ENCODE measurements at places on chromosomes 6 and 20.

- DNase-seq, result no peak
Measured at GRCh38 chr6:36372088-36372487, 15.4 kb downstream of the ETV7 start.

- DNase-seq, result no peak
Measured at GRCh38 chr6:7156643-7157278, 49.0 kb downstream of the RREB1 start.

DNA sequence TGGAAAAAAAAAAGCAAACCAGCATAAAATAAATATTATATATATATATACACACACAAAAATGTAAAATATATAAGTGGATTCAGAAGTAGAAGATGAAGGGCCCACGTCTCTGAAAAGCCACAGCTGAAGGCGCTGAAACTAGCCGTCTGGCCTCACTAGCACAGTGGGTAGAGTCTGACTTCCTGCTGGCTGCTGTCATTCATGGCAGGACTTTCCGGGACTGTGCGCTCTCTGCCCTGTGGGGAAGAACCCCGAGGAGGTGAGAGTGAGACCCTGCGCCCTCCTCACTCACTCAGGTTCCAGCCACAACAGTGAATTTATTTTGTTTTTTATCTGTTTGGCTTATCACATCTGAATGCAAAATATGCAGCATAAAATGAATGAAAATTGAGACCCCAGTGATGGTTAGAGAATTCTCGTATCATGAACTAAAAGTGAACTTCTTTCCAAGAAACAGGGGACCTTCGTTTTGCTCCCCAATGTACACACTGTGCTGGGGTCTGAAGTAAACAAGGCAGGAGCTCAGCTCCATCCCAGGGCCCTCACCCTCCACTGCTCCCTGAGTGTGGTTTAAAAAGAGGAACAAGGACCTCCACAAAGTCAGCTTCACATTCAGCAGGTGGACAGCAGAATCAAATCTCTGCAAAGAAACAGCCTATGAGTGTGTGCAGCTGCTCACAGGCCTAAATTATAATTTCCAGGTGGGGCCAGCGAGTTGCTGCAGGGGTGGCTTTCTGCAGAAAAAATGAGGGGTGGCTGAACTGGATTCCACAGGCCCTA lies 1.3 kb upstream of the RAMACL start:
- DNase-seq, result no peak

GRCh38 chr6:75204217-75204958 lies 1.5 kb downstream of the COL12A1 start:
- DNase-seq, result peak; percentile 55

DNA sequence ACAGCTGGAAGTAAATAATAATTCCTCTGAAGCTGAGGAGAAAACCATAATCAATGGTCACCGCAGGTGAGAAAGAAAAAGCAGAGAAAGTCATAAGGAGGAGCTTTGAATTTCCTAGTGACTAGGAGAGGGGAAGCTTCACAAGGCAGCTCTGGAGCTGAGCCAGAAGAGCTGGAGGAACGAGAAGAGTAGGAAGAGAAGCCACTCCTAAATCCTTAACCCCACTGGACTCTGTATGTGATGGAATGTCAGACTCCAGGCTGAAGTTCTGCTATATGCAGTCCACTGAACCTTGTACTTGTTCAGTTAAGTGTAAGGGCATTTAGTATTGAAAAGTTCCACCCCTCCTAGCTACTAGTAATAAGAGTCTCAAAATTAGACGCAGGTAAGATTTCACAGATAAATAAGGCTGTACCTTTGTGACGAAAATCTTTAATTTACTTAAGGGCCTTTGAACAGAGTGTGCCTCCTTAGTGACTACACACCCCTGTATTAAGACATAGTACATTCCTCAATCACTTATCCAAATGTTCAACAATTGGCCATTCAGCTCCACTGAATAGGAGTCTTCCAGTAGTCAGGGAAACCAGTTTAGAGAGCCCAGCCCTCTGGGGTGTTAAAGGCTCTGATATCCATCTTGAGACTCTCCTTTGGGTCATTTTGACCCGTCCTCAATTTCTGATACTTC lies 71.4 kb upstream of the UFL1 start:
- DNase-seq, result no peak

DNA sequence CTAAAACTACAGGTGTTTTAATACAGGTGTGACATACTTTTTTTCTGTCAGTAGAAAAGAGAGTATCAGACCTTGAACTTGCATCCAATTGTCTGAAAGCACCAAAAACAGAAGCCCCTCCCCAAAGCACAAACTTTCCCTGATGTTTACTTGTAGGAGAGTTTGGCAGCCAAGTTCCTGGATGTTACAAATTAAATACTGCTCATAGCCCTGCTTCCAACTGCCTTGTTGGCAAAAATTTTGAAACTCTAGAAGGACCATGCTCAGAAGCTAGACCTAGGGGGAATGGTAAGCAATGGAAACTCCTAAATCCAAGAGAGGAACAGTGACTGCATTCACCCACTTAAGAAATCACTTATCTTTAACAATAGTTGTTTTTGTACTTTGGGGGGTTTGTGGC lies 17.0 kb upstream of the ARG1 start:
- no peak for DNase-seq

DNA sequence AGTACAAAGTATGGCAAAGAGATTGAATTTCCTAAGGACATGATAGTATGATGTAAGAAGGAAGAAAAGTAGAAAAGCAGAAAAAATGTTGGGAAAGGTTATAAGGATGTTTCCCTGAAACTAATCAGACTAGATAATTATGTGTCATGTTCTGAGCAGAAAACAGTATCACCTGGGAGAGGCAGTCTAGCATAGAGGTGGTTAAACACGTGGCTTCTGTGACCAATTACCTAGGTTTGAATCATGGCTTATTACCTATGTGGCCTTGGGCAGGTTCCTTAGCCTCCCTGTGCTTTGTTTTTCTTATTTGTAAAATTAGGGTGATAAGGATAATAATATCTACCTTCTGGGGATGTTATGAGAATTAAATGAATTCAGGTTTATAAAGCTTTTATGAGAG lies 38.0 kb downstream of the SCGN start:
- DNase-seq, result no peak

- peak; percentile 23 for DNase-seq
Measured at GRCh38 chr6:12992770-12993169, 276.2 kb downstream of the PHACTR1 start.

- DNase-seq, result no peak
Measured at GRCh38 chr20:33662172-33662571, at the start of gene C20orf144. Gene C20orf144, plus strand, starts transcription at chr20:33662327. Its CDS starts 19 bp downstream, at chr20:33662346.

DNA sequence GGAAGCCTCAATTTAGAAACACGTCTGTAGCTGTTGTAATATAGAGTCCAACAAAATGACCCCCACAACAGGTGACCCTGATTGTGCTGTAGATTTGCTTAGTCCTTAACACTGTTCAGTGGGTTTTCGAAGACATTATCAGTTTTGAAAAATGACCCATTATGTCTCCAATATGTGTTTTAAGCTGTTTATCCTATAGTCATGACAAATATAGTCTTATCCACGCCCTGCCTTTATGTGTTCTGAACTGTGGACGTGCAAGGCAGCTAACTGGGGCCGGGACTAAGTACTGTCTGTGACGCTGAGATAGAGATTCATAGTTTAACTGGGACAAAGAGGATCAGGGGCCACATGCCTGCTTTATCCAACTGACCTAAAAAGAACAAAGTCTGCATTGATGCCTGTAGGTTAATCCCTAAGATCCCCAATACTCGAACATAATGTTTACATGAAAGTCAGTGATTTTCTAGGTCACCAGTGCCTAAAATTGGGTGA lies 192.4 kb downstream of the CD83 start:
- no peak for DNase-seq

DNA sequence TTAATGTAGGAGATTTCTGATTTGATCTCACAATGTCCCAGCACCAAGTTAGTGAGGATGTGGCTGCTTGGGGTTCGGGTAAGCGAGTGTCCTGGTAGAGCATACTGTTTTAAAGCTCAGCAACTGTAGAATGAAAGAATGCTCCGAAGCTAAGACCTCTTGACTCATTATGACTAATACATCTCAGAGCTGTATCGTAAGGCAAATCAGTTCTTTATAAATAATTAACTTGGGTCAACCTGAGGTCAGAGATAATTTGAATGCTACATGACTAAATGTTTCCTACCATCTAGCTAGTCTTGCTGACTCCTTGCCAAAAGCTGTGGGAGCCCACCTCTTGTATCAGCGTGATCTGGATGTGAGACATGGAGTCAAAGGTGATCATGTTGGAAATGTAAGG lies 128.8 kb upstream of the PDE7B start:
- DNase-seq, result no peak

DNA sequence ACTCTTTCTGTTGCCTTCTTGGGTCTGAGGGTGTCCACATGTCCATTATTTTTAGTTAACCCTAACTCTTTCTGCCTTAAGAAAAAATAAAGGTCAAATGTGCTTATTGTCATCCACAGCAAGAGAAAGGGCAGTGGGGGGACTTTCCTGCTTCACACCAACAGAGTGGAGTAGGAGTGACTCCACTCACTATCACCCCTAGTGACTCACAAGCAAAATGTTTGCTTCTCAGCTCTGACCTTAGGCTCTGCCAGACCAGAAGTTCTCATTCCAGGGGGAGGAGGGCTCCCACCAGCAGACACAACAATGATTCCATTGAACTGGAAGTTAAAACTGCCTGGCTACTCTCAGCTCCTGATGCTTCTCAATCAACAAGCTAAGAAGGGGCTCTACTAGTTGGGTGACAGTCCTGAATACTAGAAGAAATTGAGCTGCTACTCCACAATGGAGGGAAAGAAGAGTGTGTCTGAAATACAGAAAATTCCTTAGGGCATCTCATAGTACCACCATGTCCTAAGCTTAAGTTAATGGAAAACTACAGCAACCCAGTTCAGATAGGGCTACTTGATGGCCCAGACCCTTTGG lies 83.9 kb upstream of the AFDN start:
- DNase-seq, result no peak

- no peak for DNase-seq
Measured at GRCh38 chr20:9919271-9920014, 80.6 kb upstream of the PAK5 start.

DNA sequence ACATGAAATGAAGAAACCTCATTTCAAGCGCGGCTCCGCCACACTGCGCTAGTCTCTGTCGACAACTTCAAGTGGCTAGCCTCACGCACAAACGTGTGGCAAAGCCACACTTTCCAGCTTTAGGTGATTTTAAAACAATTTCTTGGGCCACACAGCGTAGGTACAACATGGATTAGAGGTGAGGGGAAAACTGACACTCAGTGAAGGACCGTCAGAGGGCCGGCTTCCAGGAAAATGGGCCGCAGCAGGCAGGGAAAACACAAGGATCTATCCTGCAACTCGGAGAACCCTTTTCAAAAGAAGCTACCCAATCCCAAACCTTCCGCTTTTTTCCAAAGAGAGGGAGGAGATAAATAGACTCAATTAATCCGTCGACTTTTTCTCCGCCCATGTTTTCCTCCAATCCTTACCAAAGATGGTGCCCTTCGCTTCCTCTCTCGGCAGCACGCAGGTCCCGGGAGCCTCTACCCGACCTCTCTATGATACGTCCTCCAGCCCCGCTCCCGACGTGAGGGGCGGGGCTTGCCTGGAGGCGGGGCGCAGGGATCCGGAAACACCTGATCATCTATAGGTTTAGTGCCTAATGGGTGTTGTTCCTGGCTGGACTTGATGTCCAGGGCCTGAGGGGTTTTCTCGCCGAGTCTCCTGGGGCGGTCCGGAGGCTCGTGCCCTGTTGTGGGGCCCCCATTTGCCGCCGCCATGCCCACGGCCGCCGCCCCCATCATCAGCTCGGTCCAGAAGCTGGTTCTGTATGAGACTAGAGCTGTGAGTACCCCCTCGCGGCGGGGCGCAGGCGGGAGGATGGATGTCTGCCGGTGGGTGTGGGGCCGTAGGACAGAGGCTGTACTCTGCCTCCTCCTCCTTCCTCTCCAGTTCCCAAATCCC lies at the start of the genes AK9 and FIG4:
TSS of gene AK9 (minus strand) at position 466 of the 885 bp plus-strand sequence. CDS start 15,457 bp downstream, outside the sequence.
TSS of gene FIG4 (plus strand) at position 560 of the 885 bp plus-strand sequence. CDS start at position 700, 140 bp downstream.
- DNase-seq, result peak; percentile 100

DNA sequence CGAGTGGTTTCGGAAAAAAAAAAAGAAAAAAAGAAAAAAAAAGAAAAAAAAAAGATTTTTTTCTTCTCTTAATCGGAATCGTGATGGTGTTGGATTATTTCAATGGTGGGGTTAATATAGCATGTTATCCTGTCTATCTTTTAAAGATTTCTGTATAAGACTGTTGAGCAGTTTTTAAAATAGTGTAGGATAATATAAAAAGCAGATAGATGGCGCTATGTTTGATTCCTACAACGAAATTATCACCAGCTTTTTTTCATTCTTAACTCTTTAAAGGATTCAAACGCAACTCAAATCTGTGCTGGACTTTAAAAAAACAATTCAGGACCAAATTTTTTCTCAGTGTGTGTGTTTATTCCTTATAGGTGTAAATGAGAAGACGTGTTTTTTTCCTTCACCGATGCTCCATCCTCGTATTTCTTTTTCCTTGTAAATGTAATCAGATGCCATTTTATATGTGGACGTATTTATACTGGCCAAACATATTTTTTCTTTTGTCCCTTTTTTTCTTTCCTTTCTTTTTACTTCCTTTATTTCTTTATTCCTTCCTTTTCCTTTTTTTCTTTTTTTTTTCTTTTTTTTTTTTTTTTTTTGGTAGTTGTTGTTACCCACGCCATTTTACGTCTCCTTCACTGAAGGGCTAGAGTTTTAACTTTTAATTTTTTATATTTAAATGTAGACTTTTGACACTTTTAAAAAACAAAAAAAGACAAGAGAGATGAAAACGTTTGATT lies 3.6 kb downstream of the SOX4 start:
- DNase-seq, result peak; percentile 66

DNA sequence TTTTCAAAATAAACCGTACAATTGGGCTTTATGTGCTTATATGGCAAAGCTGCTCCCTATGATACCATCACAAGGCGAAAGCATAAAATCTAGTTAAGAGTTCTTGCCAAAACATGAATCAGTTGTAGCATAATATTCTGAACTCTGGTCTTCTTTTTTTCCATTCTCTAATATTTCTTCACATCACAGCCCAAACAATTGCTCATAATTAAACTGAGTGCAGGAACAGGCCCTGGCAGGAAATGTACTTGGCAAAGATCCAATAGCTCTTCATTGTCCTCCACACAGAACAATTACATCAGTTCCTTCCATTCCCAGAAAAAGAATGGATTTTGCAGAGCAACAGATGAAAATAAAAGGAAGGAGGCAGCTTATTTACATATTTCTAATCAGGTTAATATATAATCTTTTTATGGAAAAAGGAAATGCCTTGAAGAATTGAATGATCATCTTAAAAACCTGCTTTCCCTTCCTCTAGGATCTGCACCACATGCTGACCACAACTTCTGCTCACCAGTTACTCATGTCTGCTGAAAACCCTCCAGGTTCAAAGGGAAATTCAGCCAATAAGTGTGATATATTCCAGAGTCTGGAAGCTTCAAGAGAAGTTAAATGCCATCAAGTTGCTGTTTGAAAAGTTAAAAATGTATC lies 123.3 kb upstream of the COL21A1 start:
- DNase-seq, result peak; percentile 66

DNA sequence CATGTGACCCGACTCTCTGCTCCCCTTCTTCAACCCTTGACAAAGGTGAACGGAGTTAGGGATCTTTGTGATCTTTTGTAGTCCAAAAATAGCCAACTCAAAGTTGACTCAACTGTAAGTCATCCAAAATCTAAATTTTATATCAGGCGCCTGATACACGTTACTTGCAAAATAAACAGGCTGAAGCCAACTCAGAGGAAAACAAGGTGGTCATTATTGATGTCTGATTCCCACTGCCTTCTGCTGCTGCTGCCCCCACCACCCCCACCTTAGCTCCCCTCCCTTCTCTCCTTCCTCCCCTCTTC lies 13.2 kb upstream of the RNF8 start:
- DNase-seq, result no peak

- DNase-seq, result no peak
Measured at GRCh38 chr6:139587469-139587868, 213.0 kb upstream of the CITED2 start.

All from NCI-H774 (cell line).